ENCODE measurements at places on chromosomes 5 and 9. TPM values are rescaled to one million over a fixed set of nuclear protein-coding genes. Genes with fewer than 3 reads are reported as not detected.

DNA sequence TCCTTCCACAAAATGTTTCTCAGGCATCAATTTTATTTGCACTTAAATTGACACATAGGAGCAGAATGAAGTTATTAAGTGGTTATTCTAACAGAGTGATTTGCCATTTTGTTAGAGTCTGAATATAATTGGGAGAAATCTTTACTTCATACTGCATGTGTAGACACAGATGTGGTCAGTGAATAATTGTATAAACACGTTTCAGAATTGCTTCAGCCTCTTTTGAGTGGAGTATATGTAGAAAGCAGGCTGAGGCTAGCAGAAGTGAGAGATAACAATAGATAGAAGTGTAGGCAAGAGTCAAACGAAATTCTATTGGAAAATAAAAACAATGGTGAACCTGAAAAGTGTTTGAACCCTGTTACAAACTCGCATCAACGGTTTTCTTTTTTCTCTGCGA, 270.7 kb downstream of the TMEM167A start:
- no peak for DNase-seq

- DNase-seq, result no peak
Measured at GRCh38 chr9:3809724-3810123, 283.9 kb upstream of the RFX3 start.

- no peak for DNase-seq
Measured at GRCh38 chr5:163506095-163506457, 657 bp downstream of the MAT2B start.

DNA sequence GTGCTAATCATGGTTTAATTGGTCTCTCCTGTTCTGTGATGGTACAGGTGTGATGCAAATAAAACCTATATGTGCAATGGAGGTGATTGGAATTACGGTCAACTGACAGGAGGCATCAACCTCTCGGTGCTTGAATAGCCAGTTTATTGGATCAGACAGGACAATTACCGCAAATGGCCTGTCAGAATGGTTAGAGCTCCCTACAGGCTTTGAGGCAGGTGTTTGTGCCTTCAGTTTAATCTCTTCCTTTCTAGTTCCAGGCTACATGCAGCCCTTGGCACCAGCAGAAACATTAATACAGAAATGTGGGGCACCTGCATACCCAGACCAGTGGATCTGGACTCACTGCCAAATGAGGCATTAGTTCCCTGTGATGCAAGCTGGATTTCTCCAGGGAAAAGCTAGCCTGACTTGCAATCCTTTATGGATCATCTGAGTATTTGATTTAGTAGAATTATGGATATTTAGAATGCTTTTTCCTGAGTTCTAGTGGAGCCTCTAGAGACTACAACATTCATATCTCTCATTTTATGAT, 128.6 kb downstream of the MAT2B start:
- DNase-seq, result no peak

GRCh38 chr5:42605490-42605889, 151.1 kb upstream of the CCDC152 start:
- no peak for DNase-seq

Gene CDKN2B-AS1
- 0.82 TPM for total RNA-seq

DNA sequence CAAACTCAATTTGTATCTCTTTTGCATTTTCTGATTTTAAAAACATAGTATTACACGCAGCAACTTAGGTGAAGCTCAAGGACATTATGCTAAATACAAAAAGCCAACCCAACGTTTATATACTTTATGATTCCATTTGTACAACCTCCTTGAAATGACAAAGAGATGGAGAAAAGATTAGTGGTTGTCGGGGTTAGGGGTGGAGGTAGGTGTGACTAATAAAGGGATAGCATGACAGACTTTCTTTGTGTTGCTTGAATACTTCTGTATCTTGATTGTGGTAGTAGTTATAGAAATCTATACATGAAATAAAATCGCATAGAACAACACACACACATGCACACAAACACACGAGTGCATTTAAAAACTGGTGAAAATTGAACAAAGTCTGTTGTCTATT, 42.5 kb upstream of the EFNA5 start:
- DNase-seq, result no peak

- no peak for DNase-seq
Measured at GRCh38 chr5:95669540-95669939, 13.3 kb downstream of the SPATA9 start.
